ENCODE measurements at places on chromosomes 6 and 20.

- DNase-seq = no peak
Measured at GRCh38 chr6:10163203-10163962, 251.5 kb downstream of the TFAP2A start.

- DNase-seq = no peak
Measured at GRCh38 chr6:136960781-136961180, 38.7 kb downstream of the SLC35D3 start.

GRCh38 chr6:52143551-52143950, 42.6 kb upstream of the IL17A start:
- DNase-seq = no peak

GRCh38 chr6:100810015-100810414, 71.1 kb downstream of the ASCC3 start:
- no peak for DNase-seq

DNA sequence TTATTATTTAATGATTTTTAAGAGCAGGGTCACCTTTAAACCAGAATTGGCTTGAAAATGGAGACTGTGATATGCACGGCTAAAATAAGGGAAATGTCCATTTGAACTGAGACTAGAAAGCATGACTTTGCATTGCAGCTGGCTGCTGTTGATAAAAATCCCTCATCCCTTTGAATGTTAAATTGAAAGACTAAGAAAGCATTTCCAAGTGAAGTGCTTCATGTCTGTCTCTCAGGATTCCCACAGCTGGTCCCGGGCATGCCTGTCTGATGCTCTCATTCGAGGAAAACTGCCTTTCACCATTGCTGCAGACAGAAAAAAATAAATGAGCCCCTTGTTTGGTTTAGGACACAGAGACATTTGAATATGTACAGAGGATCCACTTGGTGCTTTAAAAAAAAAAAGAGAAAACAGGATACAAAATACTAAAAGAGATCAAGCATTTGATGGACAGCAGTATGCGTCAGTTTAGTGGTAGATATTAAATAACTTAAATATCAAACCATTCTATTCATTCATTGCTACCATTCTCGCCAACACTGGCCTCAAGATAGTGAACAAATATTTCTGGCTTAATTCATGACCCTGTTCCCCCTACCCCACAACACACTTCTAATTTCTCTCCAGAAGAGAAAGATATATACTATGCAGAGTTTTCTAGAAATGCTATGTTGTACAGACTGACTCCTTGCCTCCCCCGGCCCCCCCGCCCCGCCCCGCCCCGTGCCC, 55.0 kb downstream of the TBC1D7 start:
- DNase-seq = no peak

- no peak for DNase-seq
Measured at GRCh38 chr20:56522311-56522710, 2.2 kb upstream of the FAM209A start.

- no peak for DNase-seq
Measured at GRCh38 chr6:53326372-53327016, 22.3 kb downstream of the ELOVL5 start.

GRCh38 chr6:116667623-116668022, 943 bp downstream of the ZUP1 start:
- DNase-seq = no peak

- DNase-seq = no peak
Measured at GRCh38 chr6:145761584-145761983, 26.3 kb upstream of the EPM2A start.

DNA sequence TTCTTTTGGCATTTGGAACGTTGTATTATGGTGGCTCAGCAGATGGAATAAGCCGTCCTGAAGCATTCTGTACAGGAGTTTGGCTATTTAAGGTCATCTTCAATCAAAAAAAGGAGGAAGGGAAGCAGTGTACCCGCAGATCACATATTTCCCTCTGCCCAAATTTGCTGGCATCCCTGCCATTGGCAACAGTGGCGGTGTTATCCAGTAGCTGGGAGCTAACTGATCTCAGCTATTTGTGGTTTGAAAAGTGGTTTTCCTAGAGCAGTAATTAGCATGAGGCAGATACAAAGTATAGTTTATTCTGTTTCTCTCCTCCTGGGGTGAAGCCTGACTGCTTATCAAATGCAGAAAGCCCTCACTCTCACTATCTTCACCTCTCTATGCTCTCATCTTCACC, 576.8 kb downstream of the QKI start:
- no peak for DNase-seq

DNA sequence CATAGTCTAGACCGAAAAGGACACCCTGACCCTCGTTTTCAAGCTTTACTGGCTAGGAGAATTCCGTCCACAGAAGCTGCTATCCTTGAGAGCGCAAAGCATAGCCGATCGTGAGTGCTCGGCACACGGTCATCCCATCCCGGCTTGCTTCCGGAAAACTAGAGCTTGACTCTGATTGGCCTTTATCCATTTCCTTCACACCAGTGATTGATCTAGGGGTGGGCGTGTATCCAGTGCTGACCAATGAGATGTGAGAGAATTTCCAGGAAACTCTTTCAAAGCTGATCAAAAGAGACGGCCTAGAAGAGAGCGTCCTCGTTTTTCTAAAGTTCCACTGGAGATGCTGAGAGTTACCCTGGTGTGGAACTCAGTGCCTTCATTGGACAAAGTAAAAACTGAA, 41.0 kb upstream of the NFATC2 start:
- DNase-seq = no peak

DNA sequence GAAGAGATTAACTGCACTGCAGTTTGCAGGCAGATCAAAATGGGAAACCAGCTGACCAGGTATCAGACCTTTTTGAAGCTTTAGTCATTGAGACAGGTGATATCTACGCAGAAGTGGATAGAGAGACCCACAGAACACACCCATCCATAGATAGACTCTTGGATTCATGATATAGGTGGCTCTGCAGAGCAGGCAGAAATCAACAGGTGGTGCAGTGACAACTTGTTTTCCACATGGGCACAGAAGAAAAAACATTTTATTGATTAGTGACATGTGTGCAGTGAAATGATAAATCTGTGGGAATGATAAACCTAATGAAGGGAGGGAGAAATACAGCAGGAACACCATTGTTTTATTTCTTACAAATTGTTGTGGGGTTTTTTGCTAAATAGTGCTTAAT, 45.2 kb downstream of the NUDT3 start:
- DNase-seq = no peak

- DNase-seq = no peak
Measured at GRCh38 chr6:2209226-2209809, 36.1 kb downstream of the GMDS start.

- no peak for DNase-seq
Measured at GRCh38 chr6:13135152-13135551, 193.2 kb downstream of the TBC1D7 start.

Measured in GM06990 (cell line).